ENCODE measurements at places on chromosomes 5 and 9.
A peak's percentile ranks its signal among the peaks of the same experiment; 100 is the strongest.

DNA sequence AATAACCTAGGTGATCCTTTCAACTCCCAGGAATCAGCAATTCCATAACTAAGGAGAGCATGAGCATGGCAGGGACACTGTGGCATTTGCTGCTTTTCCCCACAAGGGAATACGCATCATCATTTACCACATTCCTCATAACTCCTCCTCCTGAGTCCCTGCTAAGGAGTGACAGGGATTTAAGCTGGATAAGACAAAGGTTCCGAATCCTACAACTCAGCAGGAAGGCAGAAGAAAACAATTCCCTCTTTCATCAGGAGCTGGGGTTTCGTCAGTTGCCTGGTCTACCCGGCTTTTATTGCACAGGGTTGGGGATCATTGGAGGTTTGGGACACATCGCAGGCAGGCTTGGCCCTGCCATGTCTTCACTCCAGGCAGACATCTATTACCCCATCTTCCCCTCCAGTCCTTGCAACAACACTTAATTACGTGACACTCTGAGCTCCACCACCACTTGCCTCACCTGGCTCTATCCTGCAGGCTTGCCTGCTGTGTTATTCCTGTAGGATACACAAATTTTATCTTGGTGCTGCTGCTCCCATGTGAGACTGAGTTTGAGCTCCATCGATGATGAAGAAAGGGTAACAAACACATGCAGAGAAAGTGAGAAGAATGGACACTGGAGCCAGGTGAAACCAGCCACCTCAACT lies 563.0 kb upstream of the KLF4 start:
- no peak for DNase-seq

DNA sequence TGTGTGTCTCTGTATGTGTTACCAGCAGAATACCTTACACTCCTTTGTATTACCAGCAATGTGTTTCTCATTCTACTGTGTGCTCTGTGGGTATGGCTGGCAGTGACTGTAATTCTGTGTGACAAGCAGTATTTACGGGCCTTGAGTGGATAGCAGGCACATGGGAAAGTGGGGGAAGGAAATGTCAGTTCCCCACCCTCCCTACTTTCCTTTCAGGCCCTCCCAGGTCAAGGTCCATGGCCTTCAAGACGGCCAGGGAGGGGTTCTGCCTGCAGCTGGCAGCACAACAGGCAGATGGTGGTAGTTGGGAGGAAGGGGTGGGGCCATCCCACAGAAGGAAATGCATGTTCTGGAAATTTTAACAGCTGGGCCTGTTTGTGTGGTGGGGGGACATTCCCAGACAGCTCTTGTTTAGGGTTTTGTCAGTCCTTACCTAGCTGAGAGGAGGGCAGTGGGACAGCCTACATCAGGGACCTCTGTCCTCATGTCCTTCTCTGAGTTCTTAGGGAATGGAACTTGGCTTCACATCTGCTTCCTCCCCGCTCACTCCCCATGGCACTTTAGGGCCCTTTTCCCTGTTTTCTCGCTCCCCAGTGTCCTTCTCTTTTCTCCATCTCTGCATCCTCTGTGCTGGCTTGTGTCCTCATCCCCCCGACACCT lies 14.6 kb upstream of the TNIP1 start:
- peak; percentile 54 for DNase-seq

DNA sequence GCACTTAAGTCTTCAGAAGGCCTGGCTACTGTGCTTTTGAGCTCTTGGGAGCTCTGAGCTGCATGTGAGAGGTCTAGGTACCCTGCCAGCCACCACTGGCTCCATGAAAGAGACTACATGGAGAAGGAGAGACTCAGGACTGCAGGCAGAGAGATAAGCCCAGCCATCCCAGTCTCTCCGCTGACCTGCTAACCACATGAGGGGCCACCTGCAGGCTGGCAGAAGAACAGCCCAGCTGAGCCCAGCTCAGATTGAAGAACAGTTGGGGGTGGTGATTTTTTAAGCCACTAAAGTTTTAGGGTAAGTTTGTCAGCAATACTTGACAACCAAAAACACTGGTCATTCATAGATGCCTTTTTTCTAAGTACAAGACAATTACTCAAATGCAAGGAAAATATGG lies 205.0 kb upstream of the PRDM9 start:
- DNase-seq = no peak

DNA sequence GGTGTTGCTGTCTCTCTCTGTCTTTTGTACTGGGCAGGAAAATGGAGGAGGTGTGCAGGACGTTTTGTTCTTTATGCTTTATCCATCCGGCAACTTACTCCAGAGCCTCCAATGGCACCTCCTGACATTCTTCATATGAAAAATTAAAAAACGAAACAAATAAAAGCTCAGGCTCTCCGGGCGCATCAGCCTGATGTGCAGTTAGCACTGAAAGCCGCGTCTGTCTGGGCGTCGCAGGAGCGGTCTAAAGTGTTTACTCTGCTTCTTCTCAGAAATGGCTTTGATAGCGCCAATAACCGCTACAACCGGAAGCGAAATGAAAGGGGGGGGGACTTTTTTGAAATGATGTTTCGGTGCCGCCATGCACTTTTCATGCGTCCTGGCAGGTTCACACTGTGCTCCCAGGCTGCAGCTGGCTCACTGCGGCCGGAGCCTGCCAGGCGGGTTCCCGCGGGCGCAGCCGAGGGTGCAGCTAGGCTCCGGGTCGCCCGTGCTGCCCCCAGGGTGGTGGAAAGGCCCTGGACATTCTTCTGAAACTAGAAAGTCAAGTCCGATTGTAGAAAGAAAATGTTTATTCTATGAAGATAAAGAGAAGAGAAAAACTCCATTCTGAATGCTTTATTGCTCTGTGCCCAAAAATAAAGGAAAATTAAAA lies 407.7 kb upstream of the IRX1 start:
- no peak for DNase-seq

DNA sequence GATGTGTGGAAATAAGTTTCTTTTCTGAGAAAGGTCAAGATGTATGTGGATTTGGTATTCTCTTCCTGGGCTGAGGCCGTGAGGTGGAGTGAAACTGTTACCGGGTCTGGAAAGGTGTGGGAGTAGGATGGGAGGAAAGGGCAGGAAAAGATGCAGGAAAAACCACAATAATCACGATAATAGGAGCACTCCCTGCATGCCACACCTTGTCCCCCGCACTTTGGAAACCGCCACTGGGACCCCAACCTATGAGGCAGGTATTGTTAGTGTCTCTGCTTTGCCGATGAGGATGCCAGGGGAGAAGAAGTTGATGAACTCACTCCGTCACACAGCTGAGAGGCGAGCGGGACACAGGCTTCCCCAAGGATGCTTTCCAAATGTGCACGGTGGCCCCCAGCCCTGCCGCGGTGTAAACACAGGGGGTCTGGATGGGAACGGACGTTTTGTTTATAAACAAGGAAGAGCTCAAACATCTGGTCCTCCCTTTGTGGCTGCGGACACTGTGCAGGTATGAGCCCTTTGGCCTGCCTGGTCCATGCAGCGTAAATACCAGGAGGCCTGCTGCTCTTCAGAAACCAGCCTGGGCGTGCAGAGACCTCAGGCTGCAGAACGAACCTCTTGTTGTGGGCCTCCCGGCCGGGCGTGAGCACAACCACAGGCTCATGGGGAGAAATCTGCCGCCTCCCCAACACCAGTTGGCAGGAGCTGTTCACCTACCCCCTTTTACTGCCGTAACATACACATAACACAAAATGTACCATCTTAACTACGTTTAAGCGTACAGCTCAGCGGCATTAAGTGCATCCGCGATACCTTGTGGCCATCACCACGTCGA lies 126.7 kb downstream of the COL23A1 start:
- DNase-seq = no peak

DNA sequence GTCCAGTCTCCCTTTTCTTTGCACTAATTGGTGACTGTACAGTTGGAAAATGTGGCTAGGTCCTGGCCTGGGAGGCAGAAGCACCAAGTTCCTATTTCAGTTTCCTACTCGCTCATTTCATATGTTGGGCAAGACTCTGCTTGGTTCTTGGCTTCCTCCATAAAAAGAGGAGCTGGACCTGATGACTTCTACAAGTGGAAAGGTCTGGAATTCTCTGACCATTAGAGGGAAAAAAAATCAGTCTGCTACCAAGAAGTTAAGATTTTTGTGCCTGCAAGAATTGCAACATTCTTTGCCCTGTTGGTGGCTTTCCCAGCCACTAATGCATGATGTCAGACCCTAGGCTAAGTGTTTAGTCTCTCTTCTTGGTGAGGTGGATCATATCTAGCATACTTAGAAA lies 91.5 kb downstream of the WDR41 start:
- DNase-seq = peak; percentile 83

GRCh38 chr5:117615226-117615625 lies 1040.6 kb upstream of the SEMA6A start:
- no peak for DNase-seq

GRCh38 chr9:134686896-134687295 lies 45.3 kb downstream of the COL5A1 start:
- DNase-seq = no peak

DNA sequence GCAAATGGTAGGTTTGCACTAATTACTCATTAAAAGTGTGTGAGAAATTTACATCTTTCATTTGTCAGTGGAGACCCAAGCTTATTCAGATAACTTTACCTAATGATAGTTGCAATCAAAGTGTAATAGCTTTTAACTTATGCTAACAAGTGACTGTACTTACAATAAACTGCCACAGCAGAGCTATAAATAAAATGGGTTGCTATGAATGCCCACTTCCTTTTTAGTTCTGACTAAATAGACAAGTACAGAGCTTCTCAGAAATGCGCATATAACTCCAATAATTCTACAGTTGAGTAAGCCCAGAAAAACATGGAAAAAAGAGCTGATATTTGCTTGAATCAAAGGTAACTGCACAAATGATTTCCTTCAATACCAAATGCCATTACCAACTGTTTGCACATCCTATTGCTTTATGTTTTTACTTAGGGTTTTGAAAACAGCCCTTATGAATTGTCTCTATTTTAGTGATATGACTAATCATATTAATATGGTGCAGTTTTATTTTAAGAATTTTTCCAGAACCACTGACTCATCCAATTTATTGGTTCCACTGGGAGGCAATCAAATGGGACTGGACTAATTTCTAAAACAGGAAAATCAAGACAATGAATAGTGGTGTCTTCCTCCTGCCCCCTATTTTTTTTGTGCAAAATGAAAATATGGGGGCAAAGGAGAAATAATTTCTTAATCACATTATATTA lies 84.1 kb downstream of the PPP2R2B start:
- DNase-seq = peak; percentile 20

DNA sequence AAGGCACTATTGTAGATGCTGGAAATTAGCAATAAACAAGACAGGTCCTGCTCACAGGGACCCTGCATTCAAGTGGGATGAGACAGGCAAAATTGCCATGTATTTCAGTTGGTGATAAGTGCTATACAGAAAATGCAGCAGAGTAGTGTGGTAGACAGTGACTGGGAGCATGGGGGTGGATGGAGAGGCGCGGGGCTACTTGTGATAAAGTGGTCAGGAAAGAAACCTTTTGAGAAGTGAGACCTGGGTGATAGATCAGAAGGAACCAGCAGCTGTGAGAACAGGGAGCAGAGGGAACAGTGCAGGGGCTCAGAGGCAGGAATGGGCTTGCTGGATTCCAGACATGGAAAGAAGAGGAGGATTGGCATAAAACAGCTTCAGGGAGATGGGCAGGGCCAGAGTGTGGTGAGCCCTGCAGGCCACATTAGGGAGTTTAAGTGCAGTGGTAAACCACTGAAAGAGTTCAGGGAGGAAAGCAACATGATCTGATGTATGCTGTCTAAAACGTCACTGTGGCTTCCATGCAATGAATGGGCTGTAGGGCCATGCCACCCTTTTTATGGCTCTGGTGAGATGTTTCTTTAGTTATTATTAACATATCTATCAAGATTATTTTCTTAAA lies 7.3 kb downstream of the CRHBP start:
- no peak for DNase-seq

Measured in inflammatory macrophage treated with lipopolysaccharide for 1 hour (primary cell).